Inflammatory macrophage treated with lipopolysaccharide for 4 hours (primary cell): ENCODE measurements at places on chromosomes 7 and 10.

DNA sequence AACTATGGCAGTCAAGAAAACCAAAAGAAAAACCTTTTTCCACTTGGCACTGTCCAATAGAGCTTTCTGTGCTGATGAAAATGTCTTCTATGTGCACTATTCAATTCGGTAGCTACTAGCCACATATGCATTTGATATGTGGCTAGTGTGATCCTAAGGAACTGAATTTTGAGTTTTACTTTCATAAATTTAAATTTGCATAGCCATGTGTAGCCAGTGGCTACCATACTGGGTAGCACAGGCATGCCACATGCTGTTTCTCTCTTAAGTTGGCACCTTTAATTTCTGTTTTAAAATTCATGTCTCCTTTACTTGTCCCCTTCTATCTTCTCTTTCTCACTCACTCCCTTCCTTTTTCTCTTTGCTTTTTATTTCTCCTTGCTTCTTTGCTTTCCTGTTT is 455.7 kb downstream of the AUTS2 start:
- no peak for DNase-seq

- peak; percentile 95 for DNase-seq
These were observed 37.2 kb upstream of the CDH23 start for GRCh38 chr10:71359364-71360046.

- no peak for DNase-seq
These were observed 129.5 kb downstream of the LHPP start for GRCh38 chr10:124591123-124591495.

GRCh38 chr7:95794917-95795515 is 22.7 kb downstream of the DYNC1I1 start:
- peak; percentile 25 for DNase-seq
